ENCODE measurements at places on chromosomes 6 and 20.

DNA sequence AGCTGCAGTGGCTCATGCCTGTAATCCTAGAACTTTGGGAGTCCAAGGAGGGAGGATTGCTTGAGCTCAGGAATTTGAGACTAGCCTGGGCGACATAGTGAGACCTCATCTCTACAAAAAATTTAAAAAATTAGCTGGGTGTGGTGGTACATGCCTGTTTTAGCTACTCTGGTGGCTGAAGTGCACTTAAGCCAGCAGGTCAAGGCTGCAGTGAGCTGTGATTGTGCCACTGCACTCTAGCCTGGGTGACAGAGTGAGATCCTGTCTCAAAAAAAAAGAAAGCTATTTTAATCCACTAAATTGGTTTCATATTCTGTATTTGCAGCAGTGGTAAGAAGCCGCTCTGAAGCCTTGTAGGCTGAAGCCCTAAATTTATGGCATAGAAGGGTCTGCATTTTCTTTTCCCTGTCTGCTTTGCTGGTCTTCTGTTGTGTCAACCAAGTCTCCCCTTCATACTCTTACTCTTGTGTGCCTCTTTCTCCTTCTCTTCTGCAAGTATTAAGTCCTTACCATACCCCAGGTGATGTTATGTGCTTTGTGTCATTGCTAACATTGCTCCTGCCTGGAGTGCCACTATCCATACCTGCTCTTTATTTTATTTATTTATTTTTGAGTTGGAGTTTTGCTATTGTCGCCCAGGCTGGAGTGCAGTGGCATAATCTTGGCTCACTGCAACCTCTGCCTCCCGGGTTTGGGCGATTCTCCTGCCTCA, 70.9 kb downstream of the MYO6 start:
- DNase-seq = no peak

DNA sequence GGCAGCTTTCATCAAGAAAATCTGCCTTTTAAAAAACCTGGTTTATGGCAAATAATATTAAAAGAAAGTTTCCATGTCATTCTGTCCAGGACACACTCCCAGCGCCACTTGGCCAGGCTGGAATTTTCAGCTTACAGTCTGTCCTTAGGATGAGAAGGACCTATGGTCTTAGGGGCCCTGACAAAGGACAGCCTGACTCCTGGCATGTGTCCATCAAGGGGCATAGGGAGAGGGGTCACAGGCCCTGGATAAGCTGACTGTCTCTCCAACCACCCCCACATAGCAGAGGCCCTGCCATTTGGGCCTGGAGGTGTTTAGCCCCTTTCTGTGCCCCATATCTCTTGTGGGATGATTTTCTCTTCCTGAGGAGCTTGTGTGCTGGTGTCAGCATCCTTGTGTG, 60.6 kb downstream of the ADTRP start:
- DNase-seq = no peak

DNA sequence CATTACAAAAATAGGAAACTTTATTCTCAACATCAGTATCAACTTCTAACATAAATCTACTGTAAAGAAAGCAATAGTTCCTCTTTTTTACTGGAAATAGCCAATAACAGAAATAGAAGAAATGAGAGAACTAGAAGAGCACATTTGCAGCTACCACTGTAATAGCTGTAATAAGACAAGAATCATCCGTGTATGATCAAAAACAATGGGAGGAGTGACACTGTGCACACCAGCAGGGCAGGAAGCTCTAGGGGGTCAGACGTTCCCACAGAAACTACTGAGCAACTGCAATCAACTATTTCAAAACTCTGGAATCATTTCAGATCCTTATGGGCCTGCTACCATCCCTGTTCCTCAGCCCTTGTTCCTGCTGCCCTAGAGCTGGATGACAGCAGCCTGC, 43.7 kb downstream of the NINL start:
- DNase-seq = no peak

DNA sequence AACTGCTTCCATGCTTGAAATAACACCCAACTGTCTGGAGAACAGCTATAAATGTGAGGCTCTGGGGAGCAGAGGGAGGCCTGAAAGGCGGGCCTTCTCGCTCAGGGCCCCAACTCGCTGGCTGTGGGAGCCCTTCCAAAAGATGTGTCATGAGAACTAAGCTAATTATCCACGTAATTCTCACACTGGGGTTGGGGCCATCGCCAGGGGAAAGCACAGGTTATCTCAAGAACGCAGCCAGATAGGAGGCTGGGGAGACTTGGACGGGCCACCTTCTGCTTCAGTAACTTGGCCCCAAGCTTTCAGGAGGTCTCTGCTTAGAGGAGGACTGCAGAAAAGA, 1.6 kb downstream of the PXDC1 start:
- DNase-seq = no peak

- DNase-seq = no peak
These were observed 10.3 kb downstream of the SERPINB1 start for GRCh38 chr6:2831392-2831791.

DNA sequence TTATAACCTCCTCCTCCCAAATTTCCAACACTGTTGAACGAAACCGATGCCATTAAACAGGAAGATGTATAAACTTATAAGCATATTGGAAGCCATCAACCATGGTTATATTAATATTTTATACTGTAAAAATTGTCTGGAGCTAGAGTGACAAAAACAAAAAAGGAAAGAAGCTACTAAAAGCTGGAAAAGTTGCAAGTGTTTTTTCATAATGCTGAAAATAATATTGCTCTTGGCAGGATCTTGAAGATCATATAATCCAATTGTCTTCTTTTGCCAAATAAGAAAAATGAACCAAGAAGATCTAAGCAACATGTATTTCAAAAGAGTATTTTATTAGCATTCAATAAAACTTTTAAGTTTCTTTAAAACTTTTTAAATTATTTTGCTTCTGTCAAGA, 268.9 kb upstream of the HSF2 start:
- DNase-seq = no peak

GRCh38 chr6:169805242-169805838, 53.9 kb downstream of the ERMARD start:
- no peak for DNase-seq

DNA sequence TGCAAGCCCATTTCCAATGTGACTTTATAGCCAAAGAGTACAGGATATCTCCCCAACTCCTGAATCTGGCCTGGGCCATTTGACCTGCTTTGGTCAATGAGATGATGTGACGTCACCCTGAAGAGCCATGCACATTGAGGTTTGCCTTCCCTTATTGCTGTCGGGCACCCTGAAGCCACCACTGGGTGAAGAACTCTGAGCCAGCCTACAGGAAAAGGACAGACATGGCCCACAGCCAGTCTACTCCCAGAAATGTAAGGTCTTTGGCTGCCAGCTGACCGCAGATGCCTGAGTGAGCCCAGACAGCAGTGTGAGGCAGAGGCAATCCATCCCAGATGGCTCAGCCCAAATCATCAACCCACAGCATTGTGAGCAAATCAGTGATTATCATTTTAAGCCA, 3.7 kb upstream of the SYNDIG1 start:
- no peak for DNase-seq
